ENCODE measurements at places on chromosomes 12 and 14.

- DNase-seq = no peak
Measured at GRCh38 chr14:30054201-30054600, 126.6 kb upstream of the PRKD1 start.

DNA sequence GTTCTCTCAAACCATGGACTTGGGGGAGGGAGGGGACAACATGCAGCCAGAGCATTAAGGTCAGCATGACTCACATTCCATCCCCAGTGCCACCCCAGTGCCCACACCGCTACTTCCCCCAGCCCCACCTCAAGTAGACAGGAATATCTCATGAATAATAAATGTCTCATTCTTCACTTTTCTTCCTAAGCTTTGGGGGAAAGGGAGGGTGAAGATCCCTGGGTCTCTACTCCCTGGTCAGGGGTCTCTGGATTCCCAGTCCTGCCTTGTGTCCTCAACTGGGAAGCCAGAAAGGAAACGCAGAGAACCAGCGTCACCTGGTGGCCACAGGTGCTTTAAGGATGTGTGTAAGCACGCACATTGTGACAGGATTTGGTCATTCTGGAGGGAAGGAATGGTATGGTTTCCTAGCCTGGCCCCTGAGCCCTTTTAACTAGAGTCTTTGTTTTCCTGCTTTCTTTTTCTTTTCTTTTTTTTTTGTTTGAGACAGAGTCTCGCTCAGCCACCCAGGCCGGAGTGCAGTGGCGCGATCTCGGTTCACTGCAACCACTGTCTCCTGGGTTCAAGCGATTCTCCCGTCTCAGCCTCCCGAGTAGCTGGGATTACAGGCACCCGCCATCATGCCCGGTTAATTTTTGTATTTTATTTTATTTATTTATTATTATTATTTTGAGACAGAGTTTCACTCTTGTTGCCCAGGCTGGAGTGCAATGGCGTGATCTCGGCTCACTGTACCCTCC, 3.4 kb downstream of the GPR84 start:
- DNase-seq = peak; percentile 54

GRCh38 chr14:84340938-84341337, 1189.0 kb upstream of the FLRT2 start:
- DNase-seq = no peak

- DNase-seq = no peak
Measured at GRCh38 chr14:26859483-26859882, 261.6 kb upstream of the NOVA1 start.
